ENCODE measurements at places on chromosomes 6 and 20. TPM values are rescaled to one million over a fixed set of nuclear protein-coding genes. Genes with fewer than 3 reads are reported as not detected.

- DNase-seq, result peak; percentile 41
Measured at GRCh38 chr20:50403565-50404418, 106.4 kb upstream of the PTPN1 start.

TRIM40 gene
- total RNA-seq, result not detected

- no peak for DNase-seq
Measured at GRCh38 chr6:33166811-33167210, 25.5 kb downstream of the COL11A2 start.

DNA sequence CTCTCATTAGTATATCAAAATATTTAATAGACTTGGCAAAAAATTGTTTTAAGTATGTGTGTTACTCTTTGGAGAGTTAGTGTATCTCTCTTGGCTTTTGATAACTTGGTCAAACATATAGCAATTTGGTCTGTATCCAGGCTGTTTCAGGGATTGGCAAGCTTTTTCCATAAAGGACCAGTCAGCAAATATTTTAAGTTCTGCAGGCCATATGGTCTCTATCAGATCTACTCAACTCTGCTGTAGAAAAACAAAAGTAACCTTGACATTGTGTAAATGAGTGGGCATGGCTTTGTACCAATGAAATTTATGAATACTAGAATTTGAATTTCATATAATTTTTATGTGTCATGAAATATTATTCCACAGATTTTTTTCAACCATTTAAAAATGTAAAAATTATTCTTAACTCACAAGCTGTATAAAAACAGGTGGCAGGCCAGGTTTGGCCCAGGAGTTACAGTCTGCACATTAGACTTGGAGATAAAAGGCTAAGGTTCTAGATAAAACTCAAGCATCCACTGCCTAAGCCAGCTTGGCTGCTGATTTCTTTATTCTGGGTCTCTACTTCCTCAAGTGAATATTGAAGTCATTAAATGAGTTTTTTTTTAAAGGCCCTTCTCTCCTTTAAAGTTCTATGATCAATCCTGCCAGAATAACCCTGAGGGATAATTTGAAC is 13.7 kb downstream of the GSTA4 start:
- DNase-seq, result no peak

DNA sequence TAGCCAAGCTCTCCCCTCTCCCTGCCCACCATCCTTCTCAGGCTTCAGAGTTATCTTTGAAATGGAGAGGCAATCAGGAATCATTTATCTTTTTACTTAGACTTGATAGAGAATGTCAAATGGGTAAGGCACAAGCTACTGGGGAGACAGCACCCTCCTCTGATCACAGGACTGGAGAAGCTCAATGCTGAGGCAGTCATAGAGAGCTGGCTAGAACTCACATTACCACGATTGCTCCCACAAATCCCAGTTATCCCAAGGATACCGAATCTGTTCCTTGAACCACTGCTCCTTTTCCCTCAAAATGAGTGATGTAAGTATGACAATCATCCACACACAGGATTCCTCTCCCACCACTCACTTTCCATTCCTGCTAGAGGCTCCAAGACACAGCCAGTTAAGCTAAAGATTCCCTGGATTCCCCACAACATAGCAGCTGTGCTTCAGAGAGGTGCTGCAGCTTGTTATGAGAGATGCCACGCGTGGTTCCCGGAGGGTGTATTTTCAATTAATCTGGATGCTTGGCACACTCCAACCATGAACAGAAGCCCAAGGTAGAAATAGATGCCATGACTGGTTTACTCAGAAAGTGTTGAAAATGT is 96.2 kb upstream of the VGLL2 start:
- no peak for DNase-seq
